Choroid plexus epithelial cell (primary cell): ENCODE measurements at places on chromosomes 5 and 9.

DNA sequence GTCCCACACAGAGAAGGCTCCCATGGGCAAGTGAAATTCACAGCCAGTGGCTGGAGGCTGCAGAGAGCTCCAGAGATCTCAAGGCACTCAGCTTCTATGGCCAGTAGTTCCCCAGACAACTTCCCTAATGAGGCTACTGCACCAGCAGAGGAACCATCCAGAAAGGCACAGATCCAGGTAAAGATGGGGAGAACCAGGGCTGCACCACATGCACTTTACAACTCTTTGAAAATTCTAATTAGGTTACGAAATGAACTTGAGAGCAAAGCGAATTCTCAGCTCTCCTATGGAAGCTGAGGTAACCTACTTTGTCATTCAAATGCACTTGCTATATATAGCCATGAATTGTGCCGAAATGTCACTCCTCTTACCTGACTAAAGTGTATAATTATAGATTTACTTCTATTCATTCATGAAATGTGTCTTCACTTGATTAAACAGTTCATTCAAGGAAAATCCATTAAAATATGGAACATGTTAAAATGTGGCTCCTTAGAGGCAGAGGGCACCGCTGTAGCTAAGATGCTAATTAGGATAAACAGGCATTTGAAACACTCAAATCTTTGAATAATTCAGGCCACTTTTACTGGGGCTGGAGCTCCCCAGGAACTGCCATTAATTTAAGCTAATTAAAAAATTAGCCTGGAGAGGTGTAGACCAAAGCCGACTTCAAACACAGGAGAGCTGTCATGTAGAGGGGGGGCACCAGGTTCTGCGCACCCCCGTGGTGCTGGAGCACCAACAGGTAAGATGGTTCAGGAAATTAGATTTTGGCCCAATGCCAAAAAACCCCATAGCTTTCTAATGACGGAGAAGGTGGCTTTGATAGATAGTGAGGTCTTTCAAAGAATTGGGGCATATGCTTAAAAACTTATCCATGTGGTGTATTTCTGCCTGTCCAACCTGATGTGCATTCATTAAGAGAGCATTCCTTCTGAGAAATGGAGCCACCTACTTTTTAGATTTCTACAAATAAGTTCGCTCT is 204.1 kb downstream of the GABBR2 start:
- DNase-seq, result no peak

GRCh38 chr9:121368745-121369144 is 1.3 kb downstream of the STOM start:
- DNase-seq, result no peak

DNA sequence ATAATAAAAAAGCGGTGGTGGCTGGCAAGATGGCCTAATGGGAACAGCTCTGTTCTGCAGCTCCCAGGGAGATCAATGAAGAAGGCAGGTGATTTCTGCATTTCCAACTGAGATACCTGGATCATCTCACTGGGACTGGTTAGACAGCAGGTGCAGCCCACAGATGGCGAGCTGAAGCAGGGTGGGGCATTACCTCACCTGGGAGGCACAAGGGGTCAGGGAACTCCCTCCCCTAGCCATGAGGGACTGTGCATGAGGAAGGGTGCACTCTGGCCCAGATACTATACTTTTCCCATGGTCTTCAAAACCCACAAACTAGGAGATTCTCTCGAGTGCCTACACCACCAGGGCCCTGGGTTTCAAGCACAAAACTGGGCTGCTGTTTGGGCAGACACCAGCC is 45.6 kb upstream of the PTGER4 start:
- no peak for DNase-seq

DNA sequence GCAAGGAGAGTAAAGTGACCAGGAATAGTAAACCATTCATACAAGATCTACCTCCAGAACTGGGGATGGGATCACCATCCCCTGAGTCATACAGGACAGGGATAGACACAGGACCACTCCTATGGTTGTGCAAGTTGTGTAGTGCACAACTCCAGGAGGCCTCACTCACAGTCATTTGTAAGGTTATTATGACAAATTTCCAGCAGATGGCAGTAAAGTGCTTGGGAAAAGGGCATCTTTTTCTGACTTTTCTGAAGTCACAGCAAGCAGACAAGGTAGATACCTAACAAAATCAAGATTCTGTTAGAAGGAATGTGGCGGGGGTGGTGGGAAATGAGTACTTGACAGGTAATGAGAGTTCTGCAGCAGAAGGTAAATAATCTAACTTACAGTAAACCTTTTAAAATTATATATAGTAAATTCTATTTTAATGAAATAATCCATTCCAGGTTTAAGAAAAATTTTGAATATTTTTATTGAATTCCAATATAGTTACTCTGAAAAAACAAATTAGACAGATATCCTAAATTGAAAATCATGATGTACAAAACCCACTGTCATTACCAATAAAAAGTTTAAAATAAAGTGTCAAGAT is 16.7 kb upstream of the KIF27 start:
- peak; percentile 81 for DNase-seq

DNA sequence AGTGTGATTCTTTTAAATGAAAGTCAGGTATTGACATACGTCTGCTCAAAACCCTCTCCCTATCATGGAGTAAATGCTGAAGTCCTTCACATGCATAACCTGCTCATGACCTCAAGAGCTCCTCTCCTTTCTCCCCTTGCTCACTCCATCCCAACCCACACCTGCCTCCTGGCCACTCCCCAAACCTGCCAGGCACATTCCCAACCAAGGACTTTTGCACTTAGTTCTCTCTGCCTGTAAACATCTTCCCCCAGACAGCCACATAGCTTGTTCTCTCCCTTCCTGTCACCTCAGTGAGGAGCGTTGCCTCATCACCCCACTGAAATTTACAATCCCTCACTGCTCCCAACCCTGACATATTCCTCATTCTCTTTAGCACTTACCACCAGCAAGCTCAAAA is 8.7 kb downstream of the SETD9 start:
- no peak for DNase-seq

GRCh38 chr5:53027913-53028312 is 38.8 kb downstream of the ITGA2 start:
- peak; percentile 66 for DNase-seq

DNA sequence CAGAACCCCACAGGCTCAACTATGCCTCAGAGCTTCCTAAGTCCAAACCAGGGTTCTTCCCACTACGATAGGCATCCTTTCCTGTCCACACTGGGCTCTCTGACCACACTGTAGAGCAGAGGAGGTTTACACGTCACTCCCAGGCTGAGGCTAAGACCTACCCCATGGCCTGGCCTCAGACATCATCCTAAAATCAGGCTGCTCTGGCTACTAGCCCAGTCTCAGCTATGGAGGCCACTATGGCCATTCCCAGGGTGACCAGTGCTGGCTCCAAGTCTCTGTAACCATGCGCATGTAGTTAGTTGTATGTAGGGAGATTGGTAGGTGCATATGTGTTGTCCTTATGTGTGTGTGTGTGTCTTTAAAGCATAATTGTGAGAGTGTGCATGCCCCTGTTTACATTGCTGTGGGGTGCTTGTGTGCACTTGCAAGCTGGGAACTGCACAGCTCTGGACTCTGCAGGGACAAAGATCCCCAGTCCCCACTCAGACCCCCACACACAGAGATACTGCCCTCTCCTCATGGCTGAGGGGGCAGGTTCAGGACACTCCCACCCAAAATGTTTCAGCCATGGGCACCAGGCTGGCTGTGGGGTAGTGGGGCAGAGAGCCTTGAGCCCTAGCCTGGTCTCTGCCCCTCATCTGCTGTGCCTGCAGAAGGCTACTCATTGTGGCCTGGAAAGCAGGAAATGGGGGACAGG is 12.3 kb downstream of the PDLIM4 start:
- peak; percentile 31 for DNase-seq

- peak; percentile 44 for DNase-seq
Observed at GRCh38 chr5:149237662-149238061, 34.0 kb upstream of the AFAP1L1 start.

GRCh38 chr5:155700333-155700732 is 626.6 kb upstream of the SGCD start:
- DNase-seq, result no peak

DNA sequence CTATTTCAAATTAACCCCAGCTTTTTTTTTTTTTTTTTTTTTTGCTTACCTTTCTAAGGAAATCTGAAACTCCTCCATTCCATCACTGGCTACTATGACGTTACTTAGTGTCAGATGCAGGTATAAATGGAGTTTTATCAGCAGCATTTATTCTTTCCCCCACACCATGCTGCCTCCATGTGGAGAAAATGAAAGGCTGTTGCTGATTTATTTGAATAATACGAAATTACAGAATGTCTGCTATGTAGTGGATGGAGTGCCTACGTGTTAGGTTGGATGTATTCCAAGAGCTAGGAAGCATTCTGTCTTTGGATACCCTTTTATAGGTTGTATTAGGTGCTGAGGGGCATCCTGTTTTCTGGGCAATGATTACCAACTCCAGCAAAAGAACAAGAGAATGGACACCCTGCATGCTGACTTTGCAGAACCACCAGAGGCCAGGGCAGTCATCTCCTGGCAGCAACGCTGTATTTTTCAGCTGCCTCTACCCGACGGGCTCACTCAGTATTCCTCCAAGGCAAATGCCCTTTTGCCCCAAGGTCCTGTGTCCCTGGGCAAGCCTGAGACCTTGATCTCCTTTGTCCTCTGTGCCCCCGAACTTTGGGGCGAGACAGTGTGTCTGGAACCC is 199.5 kb downstream of the ALDH1A1 start:
- peak; percentile 53 for DNase-seq

DNA sequence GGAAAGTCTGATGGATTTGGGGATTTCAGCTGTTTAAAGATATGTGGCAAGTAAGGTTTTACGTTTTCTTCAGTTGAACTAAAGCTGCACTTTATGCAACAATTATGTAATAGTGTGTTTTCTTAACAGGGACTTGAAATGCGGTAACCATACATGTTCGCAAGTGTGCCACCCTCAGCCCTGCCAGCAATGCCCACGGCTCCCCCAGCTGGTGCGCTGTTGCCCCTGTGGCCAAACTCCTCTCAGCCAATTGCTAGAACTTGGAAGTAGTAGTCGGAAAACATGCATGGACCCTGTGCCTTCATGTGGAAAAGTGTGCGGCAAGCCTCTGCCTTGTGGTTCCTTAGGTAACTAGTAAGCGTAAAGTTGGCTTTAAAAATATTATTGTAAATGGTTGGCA is 28.5 kb downstream of the NFX1 start:
- no peak for DNase-seq

GRCh38 chr9:87771316-87772006 is 45.5 kb downstream of the CTSL start:
- no peak for DNase-seq
